ENCODE measurements at places on chromosomes 13 and 19.

- no peak for DNase-seq
These were observed 1063.0 kb upstream of the ATXN8OS start for GRCh38 chr13:69044629-69045028.

DNA sequence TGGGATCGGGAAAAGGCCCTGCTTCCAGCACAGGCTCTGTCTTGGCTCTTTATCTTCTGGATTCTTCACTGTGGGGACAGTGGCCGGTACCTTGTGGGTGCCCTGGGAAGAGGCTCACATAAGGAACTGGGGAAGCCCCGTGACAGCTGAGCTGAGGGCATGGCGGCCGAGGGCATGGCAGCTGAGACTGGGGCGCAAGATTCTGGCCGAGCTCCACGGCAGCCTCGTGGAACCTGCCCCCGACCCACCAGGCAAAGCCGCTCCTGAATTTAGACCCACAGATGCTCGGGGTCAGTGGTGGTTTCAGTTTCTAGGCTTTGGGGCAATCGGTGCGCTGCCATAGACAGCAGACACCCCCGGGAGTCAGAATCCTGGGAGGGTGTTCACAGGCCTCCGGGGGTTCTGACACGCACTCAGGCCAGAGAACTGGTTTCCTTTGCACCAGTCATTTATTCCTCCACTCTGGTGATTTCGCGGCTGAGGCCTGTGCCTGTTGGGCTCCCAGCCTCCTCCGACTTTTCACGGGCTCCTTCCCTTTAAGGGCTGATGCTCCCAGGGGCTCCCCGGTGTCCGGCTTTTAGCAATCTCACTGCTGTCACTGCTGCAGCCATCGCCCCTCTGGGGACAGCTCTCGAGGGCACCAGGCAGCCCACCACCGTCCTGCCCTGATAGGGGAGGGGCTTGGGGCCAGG is 117.6 kb downstream of the TEX29 start:
- DNase-seq: no peak

GRCh38 chr19:2616741-2617392 is 85.6 kb downstream of the GNG7 start:
- no peak for DNase-seq

GRCh38 chr19:47613165-47614020 is 4.5 kb downstream of the BICRA start:
- DNase-seq: peak; percentile 48

- DNase-seq: no peak
These were observed 5.6 kb downstream of the CDADC1 start for GRCh38 chr13:49253310-49253709.

- no peak for DNase-seq
These were observed 770.1 kb upstream of the PCDH20 start for GRCh38 chr13:62185631-62186255.
